ENCODE measurements at places on chromosomes 3 and 15.

- DNase-seq, result no peak
Observed at GRCh38 chr3:165839296-165840076, 2.3 kb upstream of the BCHE start.

DNA sequence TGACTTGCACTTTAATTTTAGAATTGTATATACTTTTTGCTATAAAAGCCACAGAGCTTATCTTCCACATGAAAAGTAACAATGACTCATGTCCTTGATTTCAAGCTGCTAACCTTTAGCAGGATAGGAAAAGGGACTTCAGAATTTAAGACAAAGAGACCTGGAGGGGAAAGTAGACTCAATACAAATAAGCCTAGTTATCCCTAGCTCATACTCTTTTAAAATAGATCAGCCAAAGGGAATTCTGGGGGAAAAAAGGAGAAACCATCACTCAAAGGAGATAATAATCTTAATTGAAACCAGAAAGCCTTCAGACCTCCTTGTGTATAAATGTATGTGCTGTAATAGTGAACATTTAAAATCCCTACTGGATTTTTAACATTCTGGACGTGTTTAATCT, 930.3 kb downstream of the NTRK3 start:
- DNase-seq, result no peak

- DNase-seq, result no peak
Observed at GRCh38 chr3:187705164-187705563, 2.8 kb upstream of the RTP2 start.

- no peak for DNase-seq
Observed at GRCh38 chr3:49740427-49740826, 16.7 kb upstream of the GMPPB start.

GRCh38 chr15:49982584-49982983, 136.4 kb downstream of the ATP8B4 start:
- DNase-seq, result no peak

GRCh38 chr15:97687654-97688053, 272.8 kb upstream of the ARRDC4 start:
- no peak for DNase-seq

- no peak for DNase-seq
Observed at GRCh38 chr3:63478990-63479660, 173.3 kb upstream of the SNTN start.

DNA sequence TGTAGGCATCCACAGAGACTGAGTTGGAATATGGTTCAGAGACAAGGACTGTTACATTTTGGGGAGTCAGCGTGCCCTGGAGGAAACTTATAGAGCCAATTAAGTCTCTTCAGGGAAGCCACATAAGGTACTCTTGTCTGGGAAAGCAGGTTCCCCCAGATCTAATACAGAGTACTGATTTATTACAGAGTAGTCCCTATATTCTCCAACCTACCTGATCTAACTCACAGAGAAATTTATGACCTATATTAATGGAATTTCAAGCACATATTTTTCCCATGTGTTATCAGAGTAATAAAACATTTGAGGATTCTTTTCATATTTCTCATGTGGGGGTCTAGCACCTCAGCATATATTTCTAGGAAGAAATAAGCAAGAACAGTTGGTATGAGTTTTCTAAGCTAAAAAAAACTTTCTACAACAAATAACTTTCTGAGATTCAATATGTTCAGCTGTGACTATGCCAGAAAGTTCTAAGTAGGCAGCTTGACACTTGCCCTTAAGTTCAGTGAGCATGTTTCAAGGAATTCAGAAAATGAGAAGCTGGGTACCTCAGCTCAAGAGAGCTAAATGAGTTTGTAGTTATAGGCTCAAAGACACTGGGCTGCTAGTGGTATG, 75.3 kb upstream of the COL8A1 start:
- no peak for DNase-seq

GRCh38 chr3:14796403-14797077, 22.2 kb upstream of the FGD5 start:
- DNase-seq, result no peak

GRCh38 chr3:118075873-118076272, 958.8 kb downstream of the IGSF11 start:
- DNase-seq, result no peak

GRCh38 chr15:70093070-70093469, 4.6 kb downstream of the TLE3 start:
- DNase-seq, result no peak

- DNase-seq, result no peak
Observed at GRCh38 chr3:192887701-192888100, 30.0 kb downstream of the MB21D2 start.

GRCh38 chr3:63979093-63979885, 44.0 kb downstream of the PSMD6 start:
- no peak for DNase-seq

GRCh38 chr3:187833799-187834578, 88.7 kb upstream of the BCL6 start:
- peak; percentile 30 for DNase-seq

DNA sequence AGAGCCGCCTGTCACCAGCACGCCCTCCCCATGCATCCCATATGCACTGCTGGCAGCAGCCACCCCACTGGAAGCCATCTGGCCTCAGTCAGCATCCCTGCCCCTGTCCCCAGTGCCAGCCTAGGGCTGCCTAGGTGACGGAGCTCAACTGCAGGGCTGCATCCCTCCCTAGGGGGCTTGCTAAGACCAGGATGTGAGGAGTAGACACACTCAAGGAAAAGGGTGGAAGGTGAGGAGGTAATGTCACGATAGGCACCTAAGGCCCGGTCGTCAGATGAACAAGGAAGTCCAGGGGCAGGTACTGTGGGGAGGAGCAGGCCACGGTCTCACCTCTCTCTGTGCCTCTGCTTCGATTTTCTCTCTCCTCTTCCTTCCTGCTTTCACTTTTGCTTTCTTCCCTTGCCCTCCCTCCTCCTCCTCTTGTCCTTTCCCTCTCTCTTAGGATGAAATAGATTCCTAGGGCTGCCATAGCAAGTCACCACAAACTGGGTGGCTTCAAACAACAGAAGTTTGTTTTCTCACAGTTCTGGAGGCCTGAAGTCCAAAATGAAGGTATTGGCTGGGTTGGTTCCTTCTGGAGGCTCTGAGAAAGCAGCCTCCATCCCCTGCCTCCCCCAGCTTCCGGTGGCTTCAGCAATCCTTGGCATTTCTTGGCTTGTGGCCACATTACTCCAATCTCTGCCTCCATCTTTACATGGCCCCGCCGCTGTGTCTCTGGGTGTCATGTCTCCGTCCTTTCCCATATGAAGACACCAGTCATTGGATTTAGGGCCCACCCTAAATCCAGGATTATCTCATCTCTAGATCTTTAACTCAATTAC, 298.3 kb downstream of the SHQ1 start:
- DNase-seq, result no peak

GRCh38 chr15:38690719-38691332, 126.2 kb upstream of the RASGRP1 start:
- DNase-seq, result peak; percentile 55

DNA sequence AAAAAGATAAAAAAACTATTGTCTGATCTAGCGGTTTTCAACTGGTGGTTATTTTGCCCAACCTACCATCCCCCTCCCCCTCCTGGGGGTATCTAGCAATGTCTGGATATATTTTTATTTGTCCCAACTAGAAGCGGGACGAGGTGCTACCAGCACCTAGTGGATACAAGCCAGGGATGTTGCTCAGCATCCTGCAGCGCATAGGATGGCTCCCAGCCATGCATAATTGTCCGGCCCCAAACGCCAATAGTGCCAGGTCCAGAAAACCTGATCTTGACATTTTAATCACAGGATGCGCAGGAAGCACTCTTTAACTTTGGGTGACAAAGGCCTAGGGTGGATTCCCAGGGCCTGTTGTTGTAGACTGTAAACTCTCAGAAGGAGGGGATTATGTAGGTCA, 17.0 kb upstream of the ARL8B start:
- DNase-seq, result no peak

DNA sequence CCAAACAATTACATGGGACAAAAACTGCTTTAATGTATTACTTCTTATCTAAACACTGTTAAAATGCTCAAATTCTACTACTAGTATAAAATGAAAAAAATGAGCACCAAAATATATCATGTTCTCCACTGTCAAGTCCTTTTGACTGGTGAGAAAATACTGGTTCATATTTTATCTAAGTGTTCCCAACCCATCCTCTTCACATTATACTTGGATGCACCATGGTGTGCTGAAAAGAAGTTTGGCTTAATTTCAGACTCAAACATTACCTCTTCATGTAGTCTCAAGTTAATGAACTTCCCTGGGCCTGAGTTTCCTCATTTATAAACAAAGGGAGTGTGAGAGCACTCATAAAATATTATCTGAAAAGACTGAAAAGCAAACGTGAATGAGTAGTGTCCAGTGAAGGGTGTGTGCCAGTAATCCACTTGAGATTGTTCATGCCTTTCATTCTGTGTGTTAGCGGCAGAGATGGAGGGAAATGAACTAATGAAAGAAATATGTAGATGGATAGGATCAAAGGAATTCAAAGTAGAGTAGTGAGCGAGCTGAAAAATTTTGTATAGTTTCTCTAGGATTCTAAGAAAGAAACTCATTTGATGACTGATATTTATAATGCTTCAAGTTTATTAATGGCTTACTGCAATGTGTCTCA, 263.2 kb downstream of the NLGN1 start:
- no peak for DNase-seq

DNA sequence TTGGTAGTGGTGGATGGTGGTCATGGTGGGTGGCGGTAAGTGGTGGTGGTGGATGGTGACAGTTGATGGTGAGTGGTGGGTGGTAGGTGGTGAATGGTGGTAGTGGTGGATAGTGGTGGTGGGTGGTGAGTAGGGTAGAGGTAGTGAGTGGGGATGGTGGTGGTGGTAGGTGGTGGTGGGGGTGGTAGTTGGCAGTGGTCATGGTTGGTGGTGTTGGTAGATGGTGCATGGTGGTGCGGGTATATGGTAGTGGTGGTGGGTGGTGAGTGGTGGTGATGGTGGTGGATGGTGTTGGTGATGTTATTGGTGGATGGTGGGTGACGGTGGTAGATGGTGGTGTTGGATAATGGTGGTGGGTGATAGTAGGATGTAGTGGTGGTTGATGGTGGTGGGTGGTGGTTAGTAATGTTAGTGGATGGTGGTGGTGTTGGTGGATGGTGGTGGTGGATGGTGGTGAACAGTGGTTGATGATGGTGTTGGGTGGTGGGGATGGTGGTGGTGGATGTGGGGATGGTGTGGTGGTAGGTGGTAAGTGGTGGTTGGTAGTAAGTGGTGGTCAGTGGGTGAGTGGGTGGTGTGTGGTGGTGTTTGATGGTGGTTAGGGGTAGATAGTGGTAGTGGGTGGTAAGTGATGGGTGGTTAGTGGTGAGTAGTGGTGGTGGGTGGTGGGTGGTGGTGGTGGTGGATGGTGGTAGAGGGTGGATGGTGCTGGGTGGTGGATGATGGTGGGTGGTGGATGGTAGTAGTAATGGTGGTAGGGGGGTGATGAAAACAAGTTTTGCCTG, 16.7 kb upstream of the RIOX2 start:
- DNase-seq, result no peak

DNA sequence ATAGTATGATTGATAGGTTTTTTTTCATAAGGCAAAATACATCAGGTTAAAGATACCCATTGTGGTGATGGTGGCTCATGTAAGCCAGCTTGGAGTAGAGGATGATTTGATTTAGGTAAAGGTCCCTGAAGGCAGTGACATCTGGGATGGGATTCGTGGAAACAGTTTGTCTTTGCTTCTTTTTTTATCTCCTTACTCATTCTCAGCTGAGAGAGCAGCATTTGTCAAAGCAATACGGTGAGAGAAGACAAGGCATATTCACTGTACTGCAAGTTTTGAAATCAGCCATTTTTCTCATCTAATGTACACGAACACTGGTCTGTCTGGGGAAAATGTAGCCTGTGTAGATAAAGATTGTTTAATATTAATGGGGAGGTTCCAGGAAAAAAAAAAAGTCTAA, 749.1 kb downstream of the SQOR start:
- no peak for DNase-seq

GRCh38 chr3:3038201-3038991, 71.8 kb downstream of the IL5RA start:
- DNase-seq, result no peak

DNA sequence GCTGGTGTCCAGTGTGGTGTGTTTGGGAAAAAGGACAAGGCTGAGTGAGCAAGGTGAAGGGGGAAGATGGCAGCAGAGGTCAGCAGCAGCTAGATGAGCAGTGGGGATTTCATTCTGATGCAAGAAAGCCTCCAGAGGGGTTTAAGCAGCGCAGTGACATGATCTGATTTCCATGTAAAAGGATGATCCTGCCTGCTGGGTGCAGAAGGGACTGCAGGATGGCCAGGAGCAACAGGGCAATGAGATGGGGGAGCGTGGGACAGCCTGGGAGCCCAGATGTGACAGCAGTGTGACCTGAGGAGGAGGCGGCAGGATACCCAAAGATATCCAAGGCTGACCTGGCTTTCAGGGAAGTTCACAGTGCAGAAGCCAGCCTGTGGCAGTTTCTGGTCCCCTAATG, 6.1 kb downstream of the WNT7A start:
- DNase-seq, result no peak

DNA sequence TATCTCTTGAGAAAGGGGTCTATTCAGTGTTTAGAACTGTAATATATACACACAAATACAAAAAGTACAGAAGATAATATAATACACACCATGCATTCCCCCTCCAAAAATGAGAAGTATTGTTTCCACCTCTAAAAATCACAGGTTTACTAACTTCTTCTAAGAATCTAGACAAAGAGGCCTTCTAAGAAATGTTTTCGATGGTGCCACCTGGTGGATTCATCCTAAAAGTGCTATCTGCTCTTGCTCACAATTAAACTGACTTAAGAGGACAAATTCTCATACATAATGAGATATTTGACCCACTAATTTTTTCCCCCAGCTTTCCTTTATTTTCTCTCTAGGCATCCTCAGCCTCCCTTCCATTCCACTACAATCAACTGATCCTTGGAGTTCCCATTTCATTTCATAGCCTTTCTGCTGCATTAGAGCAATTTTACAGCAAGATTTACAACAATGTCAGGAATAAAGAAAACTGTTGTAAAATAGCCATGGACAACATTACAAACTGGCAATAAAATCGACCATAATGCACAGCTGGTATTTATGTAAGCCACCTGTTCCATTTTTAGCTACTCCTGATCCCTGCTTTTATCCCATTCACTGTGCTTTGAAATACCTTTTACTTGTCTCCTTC, 124.6 kb downstream of the ARRDC4 start:
- DNase-seq, result no peak

DNA sequence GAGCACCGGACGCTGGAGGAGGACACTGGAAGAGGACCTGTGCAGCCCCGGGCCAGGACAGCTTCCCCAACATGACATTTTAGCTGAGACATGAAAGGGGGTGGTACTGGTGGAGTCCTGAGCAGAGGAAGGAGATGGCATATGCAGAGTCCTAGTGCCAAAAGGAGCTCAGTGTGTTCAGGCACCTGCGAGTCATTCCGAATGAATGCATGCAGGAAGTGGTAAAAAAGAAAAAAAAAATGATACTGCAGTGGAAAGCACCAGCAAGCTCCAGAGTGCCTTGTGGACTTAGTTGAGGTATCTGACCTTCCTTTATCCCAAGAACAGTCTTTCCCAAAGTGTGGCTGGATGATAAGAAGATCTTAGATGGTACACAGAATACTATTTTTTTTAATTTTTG, 6.6 kb upstream of the ZNF148 start:
- no peak for DNase-seq

- DNase-seq, result no peak
Observed at GRCh38 chr3:42507252-42507651, 4.8 kb downstream of the VIPR1 start.

GRCh38 chr3:30156586-30157498, 449.6 kb upstream of the TGFBR2 start:
- no peak for DNase-seq

All from stimulated activated CD8-positive, alpha-beta memory T cell treated with anti-CD3 and anti-CD28 coated beads, Interleukin-2, amount 100 ng/mL, for 48 hours (primary cell).